ENCODE measurements at places on chromosomes 12 and 14.
A peak's percentile ranks its signal among the peaks of the same experiment; 100 is the strongest.

GRCh38 chr12:104544836-104545235 is 88.1 kb downstream of the CHST11 start:
- no peak for DNase-seq

DNA sequence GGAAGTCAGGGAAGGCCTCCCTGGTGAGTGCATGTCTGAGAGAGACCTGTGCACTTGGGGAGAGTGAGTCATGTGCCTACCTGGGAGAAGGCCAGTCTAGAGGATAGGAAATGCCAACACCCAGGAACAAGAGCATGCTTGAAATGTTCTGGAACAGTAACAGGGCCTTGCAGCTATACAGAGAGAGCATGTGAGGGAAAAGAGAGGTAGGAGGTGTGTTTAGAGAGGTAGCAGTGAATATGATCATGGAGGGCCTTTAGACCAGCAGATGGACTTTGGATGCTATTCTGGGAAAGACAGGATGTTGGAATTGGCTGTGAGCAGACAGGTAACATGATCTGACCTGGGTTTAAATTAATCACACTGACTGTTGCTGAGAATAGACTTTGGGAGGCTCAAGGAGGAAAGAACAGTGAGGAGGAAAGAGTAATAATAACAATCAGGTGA is 1143.6 kb downstream of the FLRT2 start:
- no peak for DNase-seq

DNA sequence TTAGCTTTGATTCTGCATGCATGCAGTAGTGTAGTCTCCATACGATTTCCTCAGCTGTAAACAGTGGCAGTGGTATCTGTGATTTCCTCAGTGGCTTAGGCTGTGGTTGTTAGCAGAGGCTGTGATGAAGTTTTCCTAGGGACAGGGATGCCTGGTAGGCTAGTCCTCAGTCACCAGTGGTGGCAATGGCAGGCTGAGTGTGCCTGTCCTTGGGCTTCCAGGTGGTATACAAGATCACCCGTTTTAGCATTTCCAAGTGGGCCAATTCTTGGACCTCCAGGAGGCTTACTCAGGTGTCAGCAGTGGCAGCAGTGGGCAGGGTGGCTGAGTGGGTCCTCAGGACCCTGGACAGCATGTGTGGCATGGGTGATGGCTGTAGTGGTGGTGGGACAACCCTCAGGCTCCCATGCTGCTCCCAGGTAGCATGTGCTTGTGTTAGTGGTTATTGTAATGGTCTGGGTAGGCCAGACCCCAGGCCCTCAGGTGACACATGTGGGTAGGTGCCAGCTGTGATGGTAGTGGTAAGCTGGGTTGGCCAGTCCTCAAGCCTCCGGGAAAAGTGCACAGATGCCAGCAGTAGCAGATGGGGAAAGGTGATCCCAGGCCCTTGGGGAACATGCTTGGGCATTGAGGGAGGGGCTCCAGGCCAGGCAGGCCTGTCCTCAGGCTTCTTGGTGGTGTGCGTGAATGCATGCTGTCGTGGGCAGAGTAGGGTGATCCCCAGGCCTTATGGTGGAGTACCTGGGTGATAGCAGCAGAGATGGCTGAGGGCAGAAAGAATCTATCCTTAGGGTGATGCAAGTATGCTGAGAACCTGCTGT is 146.5 kb downstream of the PAPOLA start:
- DNase-seq, result no peak

- no peak for DNase-seq
Observed at GRCh38 chr14:50806241-50806933, 24.6 kb downstream of the NIN start.

- DNase-seq, result no peak
Observed at GRCh38 chr14:59811815-59812214, 58.8 kb downstream of the RTN1 start.

GRCh38 chr14:73710737-73711136 is 3.4 kb downstream of the PNMA1 start:
- no peak for DNase-seq

DNA sequence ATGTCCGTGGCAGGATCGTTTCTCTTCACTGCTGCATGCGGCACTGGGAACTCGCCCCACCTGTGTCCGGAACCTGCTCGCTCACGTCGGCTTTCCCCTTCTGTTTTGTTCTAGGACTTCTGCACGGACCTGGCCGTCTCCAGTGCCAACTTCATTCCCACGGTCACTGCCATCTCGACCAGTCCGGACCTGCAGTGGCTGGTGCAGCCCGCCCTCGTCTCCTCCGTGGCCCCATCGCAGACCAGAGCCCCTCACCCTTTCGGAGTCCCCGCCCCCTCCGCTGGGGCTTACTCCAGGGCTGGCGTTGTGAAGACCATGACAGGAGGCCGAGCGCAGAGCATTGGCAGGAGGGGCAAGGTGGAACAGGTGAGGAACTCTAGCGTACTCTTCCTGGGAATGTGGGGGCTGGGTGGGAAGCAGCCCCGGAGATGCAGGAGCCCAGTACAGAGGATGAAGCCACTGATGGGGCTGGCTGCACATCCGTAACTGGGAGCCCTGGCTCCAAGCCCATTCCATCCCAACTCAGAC is 1.2 kb downstream of the FOS start:
- no peak for DNase-seq

- DNase-seq, result no peak
Observed at GRCh38 chr14:49036984-49037516, 549.1 kb downstream of the RPS29 start.

GRCh38 chr12:131894981-131895639 is 688 bp downstream of the ULK1 start:
- DNase-seq, result peak; percentile 15

- no peak for DNase-seq
Observed at GRCh38 chr12:128852026-128852698, 1.1 kb upstream of the GLT1D1 start.

DNA sequence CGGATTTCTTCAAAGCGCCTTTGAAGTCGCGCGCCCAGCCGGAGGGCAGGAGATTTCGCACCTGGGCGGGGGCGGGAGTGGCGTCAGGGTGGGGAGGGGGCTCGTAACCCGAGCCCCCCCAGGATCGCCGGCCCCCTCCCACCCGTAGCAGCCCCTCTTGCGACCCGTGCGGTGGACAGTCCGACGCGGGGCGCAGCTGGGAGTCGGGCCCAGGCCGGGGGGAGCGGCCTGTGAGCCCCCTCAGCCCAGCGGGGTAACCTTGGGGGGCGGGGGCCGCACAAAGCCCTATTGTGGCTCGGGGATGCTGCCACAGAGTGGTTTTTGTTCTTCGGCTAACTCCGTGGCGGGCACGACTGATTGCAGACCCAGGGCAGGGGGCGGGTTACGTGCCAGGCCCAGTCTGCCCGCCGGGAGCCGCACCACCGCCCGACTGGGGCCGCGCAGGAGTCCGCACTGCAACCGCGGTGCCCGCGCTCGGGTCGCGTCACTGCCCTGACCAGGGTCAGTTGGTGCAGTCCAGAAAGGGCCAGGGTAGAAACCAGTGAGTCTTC is 4.2 kb upstream of the AAAS start:
- peak; percentile 47 for DNase-seq

- no peak for DNase-seq
Observed at GRCh38 chr12:46208370-46208769, 60.5 kb downstream of the SLC38A1 start.

GRCh38 chr12:100564090-100564489 is 9.4 kb upstream of the GAS2L3 start:
- no peak for DNase-seq

- no peak for DNase-seq
Observed at GRCh38 chr14:31898838-31899528, 178.1 kb upstream of the ARHGAP5 start.

- DNase-seq, result no peak
Observed at GRCh38 chr14:100901391-100902183, 1.9 kb downstream of the RTL1 start.

- DNase-seq, result no peak
Observed at GRCh38 chr12:88253371-88253978, 111.4 kb downstream of the TMTC3 start.

DNA sequence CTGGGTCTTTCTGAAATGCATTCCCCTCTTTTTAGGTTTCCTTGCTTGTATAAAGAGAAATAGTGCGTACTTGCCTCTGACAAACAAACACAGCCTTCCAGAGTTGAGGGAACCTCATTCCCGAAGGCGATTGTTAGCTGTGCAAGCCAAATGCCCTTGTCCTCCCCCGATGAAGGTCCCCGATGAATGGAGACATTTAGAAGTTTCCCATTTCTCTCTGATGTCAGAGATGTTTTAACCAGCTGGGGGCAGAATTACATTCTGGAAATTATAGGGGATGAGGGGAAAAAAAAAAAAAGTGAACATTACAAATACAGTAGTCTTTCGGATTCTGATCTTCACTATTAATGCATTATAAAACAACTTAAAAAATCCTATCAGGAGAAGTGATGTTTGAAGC is 366.8 kb downstream of the VRK1 start:
- no peak for DNase-seq

DNA sequence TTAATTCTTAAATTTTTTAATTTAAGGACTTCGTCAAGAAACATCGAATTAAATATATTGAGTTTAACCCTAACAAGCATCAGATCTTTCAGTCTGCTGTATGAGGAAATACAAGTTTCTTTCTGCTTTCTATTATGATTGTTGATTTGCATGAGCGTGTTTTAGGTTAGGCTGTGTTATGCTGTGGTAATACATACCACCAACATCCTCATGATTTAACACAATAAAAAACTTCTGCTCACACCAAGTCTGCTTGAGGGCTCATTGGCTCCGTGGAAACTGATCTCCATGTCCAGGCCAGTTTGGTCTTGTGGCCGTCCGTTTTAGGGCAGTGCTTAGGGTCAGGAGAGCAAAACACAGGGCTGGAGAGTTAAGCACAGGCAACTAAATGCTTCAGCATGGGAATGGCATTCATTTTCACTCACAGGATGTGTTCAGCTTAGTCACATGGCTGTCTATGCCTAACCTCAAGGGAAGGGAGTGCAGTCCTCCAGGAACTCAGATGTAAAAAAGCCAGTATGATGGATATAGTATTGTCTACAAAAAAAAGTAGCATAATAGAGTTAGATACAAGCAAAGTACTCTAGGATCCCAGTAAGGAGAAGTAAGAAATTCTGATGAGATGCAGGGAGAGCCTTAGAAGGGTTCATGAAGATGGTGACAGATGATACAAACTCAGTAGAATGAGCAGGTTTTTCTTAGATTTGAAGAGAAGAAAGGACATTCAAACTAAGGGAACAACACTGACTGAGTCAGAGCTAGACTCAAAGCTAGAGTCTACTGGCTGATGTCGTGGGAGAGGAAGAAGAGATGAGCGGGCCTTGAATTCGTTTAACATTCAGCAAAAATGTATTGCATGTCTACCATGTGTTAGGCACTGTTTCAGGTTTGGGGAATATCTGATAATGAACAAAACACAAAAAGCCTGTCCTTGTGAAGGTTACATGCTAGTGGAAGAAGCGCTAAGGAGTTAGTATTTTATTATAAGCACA is 16.3 kb downstream of the MARK3 start:
- peak; percentile 28 for DNase-seq

DNA sequence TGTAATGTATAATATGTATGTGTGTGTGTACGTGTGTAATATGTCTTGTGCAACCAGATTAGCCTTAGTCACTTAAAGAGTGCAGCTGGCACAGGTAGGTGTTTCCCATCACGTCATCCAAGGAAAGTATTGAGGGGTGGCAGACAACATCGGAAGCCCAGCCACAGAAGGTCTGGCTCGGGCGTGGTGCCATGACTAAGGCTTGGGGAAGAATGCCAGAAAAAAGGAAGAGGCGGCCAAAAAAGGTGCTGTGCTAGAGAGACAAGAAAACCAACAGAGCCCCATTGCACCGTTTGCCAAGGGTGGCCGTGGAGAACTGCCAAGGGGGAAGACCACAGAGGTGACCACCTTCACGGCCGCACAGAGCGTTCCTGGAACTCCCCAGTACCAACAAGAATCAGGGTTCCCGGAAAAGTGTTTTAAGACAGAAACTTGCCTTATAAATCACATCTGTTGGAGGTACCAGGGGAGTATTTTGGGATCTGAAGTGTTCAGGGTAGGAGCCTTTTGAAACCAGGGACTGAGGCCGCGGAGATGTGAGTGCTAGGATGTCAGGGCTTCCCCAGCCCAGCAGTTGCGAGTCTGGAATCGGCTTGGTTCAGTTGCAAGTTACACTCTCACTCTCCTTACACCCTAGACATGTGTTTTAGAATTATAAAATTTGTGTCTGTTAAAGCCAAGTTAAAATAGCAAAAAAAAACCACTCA is 131.2 kb upstream of the DYRK2 start:
- no peak for DNase-seq

DNA sequence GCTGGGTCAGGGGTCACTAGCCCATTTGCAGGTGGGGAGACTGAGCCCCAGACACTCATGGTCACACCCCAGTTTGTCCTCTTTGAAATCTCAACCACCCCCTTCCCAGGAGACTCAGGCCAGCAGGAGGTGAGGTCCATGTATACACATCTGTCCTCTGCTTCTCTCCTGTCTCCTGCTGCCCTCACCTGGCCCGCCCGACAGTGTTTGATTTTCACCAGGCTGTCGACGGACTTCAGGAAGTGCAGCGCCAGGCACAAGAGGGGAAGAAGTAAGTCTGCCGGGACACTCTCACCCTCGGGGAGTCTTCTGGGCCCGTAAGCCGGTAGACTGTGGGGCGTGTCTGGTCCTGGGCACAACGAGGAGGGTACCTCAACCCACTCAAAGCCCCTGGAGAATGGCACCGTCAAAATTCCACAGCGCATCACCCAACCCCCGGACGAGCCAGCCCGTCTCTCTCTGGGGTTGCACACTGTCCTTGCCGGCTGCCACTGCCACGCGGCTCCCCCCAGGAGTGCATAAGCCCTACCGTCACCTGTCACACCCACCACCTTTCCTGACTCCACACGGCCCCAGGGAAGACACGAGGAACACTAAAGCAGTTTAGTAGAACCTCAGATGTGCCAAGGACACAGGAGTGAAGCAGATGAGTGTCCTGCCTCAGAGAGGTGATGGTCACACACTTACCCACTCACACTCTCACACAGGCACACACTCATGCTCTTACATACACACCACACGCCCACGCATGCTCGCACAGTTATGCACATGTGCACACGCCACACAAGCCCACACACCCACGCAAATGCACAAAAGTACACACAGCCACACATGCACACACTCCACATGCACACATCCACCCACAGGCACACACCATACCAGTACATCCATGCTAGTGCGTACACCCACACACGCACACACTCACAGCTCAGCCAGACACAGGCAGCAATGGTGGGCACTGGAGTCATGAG is 13.1 kb upstream of the SIVA1 start:
- DNase-seq, result no peak

GRCh38 chr12:5003025-5003666 is 40.5 kb upstream of the KCNA5 start:
- peak; percentile 65 for DNase-seq

GRCh38 chr14:102825307-102826095 is 48.3 kb downstream of the TRAF3 start:
- no peak for DNase-seq

All from activated CD8-positive, alpha-beta T cell treated with anti-CD3 and anti-CD28 coated beads for 36 hours (primary cell).